ENCODE measurements at places on chromosomes 12 and 14.

DNA sequence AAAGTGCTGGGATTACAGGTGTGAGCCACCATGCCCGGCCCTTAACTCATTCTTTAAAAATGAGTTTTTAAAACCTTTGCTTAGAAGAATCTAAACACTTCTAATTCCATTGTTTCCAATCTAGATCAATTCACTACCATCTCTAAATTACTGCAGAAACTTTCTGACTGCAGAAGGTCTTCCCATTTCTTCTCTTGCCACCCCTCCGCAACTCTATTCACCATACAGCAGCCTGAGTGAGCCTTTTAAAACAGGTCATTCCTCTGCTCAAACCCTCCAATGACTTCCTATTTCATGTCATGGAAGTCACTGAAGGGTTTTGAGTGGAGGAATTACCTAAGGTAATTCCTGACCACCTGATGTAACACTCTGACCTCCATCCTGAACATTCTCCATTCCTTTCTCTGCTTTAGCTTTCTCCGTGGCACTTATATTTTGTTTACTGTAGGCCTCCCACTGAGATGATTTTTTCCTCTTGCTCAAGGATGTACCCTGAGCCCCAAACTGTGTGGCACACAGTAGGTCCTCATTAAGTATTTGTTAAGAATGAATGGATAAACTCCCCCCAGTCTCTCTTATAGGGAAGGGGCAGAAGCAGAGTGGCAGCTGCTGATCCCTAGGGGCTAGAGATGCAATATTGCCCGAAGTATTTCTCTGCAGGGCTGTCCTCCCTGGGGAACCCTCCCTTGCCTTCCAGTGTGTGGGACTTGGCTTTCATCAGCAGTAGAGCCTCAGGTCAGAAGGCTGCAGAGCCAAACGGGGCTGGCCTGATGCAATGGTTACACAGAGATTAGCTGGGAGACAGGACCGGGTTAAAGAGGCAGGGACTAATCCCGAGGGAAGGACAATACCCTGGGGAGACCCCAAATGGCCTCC is 1.2 kb downstream of the DDIT3 start:
- DNase-seq, result no peak

GRCh38 chr12:82904219-82904790 is 217.6 kb downstream of the TMTC2 start:
- DNase-seq, result no peak

DNA sequence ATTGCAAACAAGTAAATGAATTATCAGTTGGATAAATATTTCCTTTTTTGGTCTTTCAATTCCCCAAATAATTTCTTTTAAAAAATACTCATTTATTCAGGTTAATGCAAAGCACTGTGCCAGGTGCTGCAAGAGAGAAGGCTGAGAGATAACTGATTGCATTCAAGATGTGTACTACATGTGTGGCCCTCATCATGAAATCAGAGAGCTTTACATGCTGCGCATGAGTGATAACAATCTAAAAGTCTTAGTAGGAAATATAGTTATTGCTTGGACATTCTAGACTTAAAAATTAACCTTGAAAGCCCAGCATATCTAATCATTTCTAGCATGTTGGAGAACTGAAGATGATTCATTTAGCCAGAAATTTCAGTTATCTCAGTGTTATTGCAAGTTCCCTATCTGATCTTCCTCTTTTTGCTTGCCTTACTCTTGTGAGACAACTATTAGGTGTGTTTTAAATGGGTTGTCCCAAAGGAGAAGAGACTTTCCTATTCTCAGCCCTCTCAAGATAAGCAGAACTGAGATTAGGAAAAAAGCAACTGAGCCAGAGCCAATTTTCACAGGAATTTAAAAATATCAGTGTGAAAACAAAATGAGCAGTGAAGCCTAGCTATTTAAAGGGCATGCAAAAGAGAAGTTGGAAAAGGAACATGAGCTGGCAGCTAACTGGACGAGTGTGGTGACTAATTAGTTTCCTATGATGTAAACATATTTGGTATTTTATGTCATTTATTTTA is 60.9 kb downstream of the PLEKHA5 start:
- peak; percentile 82 for DNase-seq

DNA sequence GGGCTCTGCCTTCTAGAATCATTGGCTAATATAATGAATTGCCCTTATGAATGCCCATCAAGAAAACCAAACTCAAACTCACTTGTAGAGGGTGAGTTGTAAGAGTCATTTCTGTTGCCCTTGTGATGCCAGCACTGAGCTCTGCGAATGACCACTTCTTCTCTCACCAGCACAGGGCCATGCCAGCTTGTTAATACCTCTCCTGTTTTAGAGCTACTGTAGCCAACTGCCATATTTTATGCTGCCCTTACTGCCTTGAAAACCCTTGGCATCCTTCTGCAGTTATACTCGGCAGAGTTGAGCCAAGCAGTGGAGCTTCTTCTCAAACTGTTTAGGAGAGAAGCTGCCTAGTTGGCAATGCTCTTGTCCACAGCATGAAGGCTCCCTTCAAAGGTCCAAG is 8.1 kb downstream of the KRT75 start:
- no peak for DNase-seq

GRCh38 chr12:54368025-54368708 is 3.9 kb upstream of the GPR84 start:
- no peak for DNase-seq

GRCh38 chr12:79424109-79424721 is 266.5 kb downstream of the PAWR start:
- no peak for DNase-seq
